ENCODE measurements at places on chromosomes 16 and 17. TPM values are rescaled to one million over a fixed set of nuclear protein-coding genes. Genes with fewer than 3 reads are reported as not detected.

DNA sequence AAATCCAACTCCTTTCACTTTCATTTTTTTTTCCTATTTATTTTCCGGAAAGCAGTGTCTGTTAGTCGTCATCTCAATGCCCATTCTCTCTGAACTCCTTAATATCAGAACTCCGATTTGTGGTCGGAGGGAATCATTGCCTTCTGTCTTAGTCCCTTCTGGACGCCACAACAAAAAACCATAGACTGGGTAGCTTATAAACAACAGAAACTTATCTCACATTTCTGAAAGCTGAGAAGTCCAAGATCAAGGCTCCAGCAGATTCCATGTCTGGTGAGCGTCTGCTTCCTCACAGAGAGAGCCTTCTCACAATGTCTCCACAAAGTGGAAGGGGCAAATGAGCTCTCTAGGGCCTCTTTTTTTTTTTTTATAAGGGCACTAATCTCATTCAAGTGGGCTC, 296.6 kb upstream of the CDH11 start:
- no peak for DNase-seq

DNA sequence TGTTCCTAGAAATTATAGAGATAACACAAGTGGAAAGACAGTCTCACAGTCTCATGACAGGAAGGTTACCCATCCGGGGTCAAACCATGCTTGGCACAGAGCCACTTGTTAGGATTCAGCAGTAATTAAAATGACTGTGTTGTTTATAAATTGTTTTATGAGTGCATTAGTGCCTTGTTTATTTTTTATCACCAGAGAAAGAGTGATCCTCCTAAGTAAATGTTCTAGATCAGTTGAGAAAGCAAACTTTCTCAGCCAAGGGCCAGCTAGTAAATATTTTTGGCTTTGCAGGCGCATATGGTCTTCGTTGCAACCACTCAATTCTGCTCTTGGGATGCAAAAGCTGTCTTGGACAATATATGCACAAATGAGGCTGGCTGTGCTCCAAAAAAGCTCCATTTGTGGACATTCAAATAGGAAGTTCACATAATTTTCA, 253.9 kb upstream of the CACNG5 start:
- no peak for DNase-seq

Gene TOM1L1
- 13.8 TPM for total RNA-seq

GRCh38 chr16:77775911-77776909, 12.2 kb upstream of the VAT1L start:
- no peak for DNase-seq

- peak; percentile 90 for DNase-seq
Measured at GRCh38 chr16:48244080-48244862, at the start of gene LONP2. Gene LONP2, plus strand, starts transcription at chr16:48244300. Its CDS starts 89 bp downstream, at chr16:48244389.

- DNase-seq: no peak
Measured at GRCh38 chr17:65340401-65340800, 203.2 kb downstream of the RGS9 start.

Gene TBC1D3E
- not detected for total RNA-seq

DNA sequence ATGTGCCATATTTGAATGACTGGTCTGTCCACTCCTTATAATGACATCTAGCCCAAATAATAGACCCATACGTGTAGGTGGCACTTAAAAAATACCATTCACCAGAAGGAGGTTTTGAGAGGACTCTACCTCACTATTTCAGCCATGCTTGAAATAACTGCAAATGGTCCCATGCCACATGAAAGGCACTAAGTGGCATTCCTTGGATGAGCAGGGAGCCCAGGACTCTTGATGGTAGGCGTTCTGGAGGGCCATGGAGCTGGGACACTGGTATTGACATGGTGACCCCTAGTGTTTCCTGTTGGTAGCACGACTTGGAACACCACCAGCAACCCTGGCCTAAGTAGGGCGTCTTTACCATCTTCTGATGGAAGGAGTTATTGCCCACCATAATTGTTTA, 148.7 kb upstream of the ZFHX3 start:
- peak; percentile 37 for DNase-seq
